Mammary epithelial cell (primary cell): ENCODE measurements at places on chromosomes 13 and 19. TPM values are rescaled to one million over a fixed set of nuclear protein-coding genes. Genes with fewer than 3 reads are reported as not detected.
A peak's percentile ranks its signal among the peaks of the same experiment; 100 is the strongest.

- DNase-seq, result no peak
Measured at GRCh38 chr19:45161738-45162607, 1.2 kb upstream of the NKPD1 start.

DNA sequence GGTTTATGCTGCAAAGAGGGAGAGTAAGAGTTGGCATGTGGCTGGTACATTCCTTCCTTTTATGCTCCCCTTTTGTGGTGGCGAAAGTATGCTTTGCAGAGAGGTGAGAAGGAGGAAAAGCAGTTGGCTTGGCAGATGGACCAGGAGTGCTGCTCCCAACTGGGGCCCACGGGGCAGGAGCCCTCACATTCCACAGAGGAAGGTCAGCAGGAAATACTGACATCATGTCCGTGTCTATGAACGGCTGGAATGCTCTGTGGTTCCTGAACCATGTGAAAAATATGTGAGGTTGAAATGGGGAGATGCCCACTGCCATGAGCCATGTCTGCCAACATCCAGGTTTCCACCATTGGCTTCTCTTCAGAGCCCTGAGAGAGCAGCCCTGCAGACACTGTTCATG is 33.3 kb upstream of the GAS6 start:
- peak; percentile 94 for DNase-seq

- DNase-seq, result no peak
Measured at GRCh38 chr19:10583036-10583776, 3.9 kb downstream of the AP1M2 start.

Gene ZNF534
- not detected for total RNA-seq
